ENCODE measurements at places on chromosomes 3 and 15.

DNA sequence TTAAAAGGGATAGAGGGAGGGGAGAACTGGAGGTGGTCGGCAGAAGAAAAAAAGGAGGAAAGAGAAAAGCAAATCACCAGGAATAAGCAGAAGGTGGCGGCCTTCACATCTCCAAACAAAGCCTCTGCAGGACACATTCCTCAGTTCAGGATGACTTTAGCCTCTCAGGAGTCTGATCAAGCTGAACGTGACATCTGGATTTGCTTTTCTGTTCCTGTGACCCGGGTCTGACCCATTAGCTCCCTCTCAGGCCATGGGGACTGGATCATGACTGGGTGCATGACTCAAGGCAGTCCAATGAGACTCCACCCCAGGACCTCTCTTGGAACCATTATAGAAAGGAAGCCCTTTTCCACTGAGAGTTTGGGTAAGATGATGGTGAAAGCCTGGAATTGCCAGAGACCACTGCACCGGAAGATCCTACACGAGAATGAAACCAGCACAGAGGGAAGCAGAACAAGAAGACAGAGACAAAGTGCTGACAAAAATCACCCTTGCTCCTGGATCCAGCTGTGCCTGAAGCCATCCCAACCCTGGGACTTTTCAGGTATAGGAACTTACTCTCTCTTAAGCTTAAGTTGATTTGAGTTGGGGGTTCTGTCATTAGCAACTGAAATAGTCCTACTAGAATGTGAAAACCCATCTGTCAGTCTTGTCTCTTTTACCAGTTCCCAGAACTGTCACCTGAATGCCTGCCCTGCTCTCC is 45.4 kb upstream of the RAD18 start:
- DNase-seq = no peak

DNA sequence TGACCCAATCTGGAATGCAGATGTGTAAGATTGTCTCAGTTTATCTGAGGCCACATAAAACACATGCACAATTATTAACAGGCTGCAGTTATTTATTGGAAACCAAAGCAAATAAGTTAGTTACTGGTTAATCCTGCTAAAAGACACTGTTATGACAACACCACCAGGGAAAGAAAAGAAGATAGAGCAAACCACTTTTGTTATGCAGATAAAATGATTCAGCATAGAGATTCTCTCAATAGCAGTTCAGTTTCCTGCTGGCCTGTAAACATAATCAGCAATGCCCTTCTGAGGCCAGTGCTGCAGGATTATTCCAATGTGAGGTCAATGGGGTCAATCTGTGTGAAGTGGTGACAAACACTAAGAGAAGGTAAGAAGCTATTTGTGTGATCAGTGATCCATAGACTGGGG is 244.4 kb downstream of the ZBTB20 start:
- no peak for DNase-seq

DNA sequence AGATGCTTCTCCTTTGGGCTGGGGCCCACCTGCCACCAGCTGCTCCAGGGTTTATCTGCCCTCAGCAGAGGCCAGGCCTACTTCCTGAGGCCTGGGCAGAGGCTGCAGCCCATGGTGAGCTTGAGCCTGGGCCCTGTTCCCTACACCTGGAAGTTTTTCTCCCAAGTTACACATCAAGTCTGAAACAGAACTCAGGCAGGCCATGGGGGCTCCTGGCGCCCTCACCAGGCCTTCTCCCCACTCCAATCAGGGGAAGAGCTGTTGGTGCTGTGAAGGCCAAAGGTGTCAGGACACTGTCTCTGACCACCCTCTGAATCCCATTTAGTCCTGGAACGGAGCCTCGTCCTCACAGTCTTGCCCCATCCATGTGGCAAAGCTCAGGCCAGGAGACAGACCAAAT is 7.3 kb downstream of the VWA5B2 start:
- no peak for DNase-seq

GRCh38 chr3:122343654-122344053 is 18.6 kb downstream of the CSTA start:
- DNase-seq = no peak

- DNase-seq = no peak
Observed at GRCh38 chr3:188133219-188133618, 20.7 kb upstream of the LPP start.

DNA sequence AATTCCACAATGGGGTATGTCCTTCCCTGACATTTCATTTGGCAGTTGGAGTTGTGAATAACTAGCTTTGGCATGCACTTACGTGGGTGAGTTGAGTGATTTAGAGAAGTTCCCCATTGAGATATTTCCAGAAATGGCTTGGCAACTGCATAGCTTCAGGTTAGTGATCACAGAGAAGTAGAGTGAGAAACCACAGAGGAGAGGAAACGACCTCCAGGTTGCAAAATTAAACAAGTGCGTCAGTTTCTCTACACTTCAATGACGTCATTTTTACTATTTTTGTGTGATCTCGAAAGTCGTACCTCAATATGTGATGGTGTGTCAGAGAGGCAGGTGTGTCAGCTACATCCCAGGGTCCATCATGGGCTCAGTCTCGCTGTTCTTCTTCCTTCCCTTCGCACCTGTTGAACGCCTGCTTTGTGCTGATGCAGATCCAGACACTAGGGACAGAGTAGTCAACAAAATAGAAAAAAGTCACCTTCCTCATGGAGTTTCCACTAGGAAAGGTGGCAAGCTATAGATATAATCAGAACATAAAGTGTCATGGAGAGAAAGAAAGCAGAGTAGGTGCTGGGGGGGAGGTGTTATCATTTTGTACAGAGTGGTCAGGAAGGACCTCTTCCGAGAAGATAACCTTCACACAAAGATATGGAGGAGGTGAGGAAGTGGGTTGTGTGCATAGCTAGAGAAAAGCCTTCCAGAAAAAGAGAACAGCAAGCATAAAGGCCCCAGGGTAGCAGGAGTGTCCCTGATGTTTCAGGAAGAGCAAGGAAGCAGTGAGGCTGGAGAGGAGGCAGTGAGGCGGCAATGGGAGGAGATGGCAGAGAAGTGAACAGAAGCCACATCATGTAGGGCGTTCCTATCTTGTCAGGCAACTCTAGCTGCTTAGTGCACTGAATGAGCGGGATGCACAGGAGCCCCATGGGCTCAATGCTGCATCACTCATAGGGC is 75.6 kb downstream of the MCTP2 start:
- DNase-seq = peak; percentile 27

- no peak for DNase-seq
Observed at GRCh38 chr3:195256639-195257453, 14.1 kb downstream of the XXYLT1 start.

GRCh38 chr3:5276934-5277333 is 89.4 kb downstream of the EDEM1 start:
- DNase-seq = no peak

GRCh38 chr3:170564664-170565063 is 21.2 kb downstream of the SLC7A14 start:
- no peak for DNase-seq

GRCh38 chr3:1272546-1273265 is 179.9 kb downstream of the CNTN6 start:
- DNase-seq = no peak

- no peak for DNase-seq
Observed at GRCh38 chr3:127556565-127556964, 34.0 kb downstream of the TPRA1 start.

DNA sequence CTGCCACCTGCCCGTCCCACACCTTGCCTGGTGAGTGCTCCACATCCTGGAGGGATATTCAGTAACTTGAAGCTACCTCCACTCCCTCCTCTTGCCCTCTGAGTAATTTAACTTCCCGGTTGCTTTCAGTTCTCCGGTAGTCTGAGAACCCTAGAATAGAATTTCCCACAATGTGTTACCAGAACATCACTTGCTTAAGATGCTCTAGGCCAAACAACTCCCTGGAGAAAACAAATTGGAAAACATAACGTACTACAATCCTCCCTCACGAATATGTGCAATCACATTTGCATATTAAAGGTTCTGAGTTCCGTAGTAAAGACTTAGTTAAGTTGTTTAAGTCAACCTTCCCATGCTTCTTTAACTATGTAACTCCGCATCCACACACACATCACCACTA is 44.8 kb downstream of the SLCO2A1 start:
- no peak for DNase-seq

DNA sequence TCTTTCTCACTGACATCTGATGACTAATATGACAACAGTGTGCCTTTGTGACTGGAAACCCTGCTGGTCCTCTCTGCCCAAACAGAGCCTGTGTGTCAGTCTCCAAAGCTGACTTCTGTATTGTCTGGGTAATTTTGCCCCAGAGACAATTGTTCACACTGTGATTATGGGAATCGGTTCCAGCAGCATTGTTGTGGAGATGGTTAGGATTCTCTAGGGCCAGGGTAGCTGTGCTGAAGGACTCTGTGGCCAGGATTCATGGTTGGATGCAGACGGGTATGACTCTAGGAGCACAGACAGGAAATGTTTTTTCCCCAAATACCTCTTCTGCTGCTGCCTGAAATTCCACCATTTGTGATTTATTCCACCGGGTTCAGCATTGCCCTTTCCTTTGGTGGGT is 57.5 kb upstream of the ITGA11 start:
- DNase-seq = no peak

- no peak for DNase-seq
Observed at GRCh38 chr3:79369306-79369705, 398.5 kb downstream of the ROBO1 start.

DNA sequence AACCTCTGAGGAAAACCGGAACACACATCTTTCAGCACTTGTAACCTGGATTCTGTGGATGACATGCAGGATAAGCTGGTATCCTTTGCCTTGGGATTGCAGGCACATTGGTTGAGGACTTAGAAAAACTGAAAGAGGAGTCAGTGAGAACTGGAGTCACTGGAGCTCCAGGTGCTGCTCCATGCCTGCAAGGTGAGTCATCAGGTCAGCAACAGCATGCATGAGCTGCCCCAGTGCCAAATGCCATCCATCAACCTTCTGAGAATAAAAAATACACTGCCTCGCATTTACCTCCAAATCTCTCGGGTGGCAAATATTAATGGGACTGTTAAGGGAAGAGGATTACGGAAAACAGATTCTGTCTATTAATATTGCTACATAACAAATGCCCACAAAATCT is 729.1 kb downstream of the NTRK3 start:
- DNase-seq = no peak

GRCh38 chr3:197019535-197019934 is 10.1 kb downstream of the MELTF start:
- no peak for DNase-seq

DNA sequence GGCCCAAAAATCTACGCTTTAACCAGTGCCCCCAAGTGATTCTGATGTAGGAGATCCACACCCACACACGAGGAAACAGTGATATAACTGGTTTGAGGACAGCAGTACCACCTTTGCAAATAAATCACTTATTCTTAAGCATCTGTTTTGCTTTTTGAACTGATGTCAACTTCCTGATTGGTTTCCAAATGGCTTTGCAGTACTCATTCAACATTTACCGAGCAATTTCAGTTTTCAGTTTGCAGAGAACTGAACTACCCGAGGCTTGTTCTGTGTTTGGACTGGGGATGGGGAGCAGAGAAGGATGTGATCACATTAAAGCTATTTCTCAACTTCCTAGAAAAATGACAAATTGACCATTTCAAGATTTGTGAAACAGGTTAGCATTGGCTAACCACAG is 1.1 kb upstream of the GYG1 start:
- peak; percentile 52 for DNase-seq

GRCh38 chr3:6091262-6091661 is 769.7 kb upstream of the GRM7 start:
- DNase-seq = no peak

DNA sequence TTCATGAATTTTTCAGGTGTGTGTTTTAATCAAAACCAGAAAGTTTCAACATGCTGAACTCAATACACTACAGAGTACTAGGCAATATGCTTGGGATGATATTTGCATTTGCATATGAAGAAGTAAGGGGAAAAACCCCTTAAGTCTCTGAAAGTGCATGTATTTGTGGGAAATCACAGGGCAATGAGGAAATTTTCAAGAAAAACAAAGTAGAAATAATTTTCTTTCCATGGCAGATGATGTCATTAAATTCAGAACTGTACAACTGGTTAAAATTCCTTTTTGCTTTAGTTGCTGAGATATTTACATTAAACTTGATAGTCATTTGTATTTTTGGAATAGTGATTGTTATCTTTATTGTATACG is 294.0 kb upstream of the TBC1D5 start:
- no peak for DNase-seq

DNA sequence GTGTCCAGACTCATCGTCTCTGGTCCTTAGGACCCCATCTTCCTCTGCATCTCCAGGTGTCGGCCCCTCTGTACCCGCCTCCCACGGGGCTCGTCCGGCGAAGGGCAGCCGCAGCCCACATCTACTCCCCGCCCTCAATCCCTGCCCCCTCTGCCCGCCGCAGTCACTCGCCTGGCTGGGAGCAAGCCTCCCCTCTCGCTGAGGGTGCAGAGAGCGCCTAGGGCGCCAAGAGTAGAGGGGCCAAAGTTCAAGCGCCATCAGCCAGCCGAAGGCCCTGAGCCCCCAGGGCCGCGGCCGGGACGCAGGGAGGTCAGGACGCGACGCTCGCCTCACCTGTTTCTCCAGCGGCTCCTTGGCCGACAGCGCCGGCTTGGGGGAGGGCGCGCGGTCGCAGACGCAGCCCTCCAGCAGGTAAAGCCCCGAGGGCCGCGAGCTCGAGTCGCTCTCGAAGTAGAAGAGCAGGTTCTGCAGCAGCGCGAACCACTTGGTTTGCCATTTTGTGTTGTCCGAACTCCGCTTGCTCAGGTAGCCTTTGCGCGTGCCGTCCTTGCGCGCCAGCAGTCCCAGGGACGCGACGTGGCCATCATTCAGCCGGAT is 592 bp downstream of the RASGRF1 start:
- DNase-seq = no peak

GRCh38 chr3:114545193-114545592 is 251.4 kb downstream of the TIGIT start:
- no peak for DNase-seq

DNA sequence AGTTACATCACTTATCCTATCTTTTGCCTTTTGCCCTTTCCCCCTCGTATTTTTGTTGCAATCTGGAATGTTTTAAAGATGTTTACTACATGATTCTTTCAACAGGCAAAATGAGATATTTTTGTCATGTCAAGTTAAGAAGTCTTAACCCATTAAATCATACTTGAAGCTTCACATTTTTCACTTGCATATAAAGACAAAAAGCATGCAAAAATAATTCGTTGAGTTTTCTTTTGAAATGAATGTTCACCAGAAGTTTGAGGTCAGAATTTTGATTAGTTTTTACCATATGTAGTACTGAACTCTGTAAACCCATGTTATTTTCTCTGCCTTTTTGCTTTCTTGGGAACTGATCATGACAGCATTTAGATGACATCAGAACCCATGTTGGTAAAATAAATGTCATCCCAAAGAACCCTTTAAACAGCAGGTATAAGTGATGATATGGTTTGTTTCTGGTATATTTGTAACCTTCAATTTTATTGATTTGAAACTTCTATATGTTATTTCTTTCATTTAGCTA is 188.5 kb downstream of the GHSR start:
- no peak for DNase-seq
